ENCODE measurements at places on chromosomes 4 and X.

- DNase-seq, result no peak
These were observed 533.3 kb downstream of the TMA16 start for GRCh38 chr4:164027805-164028204.

GRCh38 chr4:78665216-78665770 lies 110.9 kb upstream of the BMP2K start:
- no peak for DNase-seq

DNA sequence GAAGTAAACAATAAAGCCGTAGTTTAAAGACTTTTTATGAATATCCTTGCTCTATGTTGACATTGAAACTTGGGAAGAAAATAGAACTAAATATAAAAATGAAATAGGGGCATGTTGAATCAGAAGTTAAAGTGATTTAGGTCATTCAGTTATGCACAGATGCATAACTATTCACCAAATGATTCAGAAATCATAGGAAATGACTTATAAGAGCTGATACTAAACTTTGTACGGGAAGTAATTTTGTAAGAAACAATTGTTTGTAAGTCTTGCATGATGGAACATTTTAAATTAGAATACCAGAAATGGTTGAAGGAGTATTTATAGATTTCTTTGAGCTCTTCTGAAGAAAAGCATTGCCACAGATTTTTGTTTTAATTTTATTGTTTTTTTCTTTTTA lies 246.5 kb downstream of the CPE start:
- DNase-seq, result no peak

GRCh38 chr4:97491856-97492255 lies 651.4 kb downstream of the STPG2 start:
- no peak for DNase-seq

- no peak for DNase-seq
These were observed 107.5 kb downstream of the CLNK start for GRCh38 chr4:10577018-10577417.

DNA sequence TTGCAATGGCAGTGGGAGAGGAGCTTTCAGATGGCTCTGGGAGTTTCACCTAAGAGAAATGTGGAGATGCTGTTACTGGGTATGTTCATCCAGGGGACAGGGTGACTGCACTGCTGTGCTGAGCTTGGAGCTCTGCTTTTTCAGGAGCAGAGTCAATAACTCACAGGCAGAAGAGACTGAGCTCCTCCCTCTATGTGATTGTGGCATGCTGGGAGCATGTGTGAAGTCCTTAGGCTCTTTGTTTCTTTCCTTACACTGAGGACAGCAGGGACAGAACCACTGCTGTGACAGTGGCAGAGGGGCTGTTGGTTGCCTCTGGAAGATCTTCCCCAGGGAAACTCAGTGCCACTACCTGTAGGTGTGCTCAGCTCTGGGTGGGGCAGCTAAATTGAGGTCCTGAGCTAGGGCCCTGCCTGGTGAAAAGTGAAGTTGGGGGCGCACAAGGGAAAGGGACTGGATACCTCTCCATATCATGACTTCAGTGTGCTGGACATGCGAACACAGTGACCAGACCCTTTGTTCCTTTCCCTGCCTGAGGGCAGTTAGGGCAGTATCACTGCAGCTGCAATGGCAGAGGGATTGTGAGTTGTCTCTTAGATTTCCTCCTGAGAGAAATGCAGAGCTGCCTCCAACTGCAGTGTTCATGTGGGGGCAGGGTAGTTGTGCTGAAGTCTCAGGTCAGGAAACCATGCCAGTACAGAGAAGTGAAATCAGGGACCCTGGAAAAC lies 156.7 kb downstream of the TENT5D start:
- no peak for DNase-seq

DNA sequence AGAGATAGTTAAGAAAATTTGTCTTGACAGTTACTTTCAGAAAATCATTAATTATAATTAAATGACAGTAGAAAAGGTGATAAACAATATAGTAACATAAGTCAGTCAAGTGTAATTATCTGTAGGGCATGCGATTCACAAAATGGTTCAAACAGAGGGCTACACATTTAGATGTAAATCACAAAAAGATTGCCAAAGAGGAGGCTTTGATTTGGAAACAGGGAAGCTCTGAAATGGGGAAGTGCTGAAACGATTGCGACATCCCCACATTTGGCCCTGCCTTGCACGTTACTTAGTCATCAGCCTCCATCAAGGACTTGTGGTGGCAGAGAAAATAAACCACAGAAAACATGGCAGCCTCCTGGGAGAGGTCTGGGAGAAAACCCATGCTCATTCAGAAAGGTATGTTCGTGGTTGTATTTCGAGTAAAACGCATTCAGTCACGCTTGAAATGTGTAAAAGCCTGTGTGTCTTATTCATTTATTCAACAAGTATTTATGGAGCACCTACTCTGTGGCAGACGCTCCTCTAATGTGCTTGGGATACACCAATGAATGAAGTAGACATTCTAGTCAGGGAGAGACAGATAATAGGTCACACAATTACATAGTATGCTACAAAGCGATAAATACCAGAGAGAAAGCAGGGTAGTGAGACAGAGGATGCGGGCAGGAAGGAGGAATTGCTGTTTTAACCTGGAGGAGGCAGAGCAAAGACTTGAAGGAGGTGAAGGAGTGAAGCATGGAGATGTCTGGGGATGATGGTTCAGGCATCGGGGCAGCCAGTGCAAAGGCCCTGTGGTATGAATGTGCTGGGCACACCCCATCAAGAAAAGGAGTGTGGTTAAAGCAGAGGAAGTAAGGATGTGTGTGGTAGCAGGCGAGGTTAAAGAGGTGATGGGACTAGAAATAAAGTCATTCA lies 7.8 kb downstream of the RBM47 start:
- DNase-seq, result no peak

- no peak for DNase-seq
These were observed 528.6 kb downstream of the ANKRD50 start for GRCh38 chr4:124183926-124184325.

- DNase-seq, result no peak
These were observed 11.3 kb upstream of the CD99 start for GRCh38 chrX:2679534-2680485.

DNA sequence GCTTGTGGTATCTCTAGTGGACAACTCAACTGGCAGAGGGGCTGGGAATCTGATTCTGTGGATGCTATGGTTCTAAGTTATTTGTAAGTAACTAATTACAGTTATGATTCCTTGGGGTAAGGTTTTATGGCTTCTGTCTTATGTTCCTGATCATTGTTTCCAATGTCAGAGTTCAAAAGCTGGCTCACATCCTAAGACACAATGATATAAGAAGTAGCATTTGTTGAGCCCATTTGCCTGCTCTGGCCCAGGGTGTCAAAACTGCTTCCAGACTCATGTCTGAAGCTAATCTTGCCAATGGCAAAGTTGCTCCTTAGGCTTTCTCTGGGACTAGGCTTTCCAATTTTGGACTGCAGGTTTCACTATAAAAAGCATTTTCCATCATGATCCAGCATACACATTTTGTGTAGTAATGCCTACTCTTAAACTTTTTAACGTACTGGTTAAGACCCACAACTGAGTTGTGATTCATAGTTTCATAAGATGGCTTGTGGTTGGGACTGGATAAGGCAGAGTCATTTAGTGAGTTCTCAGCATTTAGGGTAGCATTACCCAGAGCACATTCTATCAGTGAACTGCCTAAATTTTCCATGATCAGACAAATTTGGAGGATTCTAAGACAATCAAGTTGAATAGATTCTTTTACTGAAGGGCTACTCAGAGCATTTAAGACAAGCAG lies 50.0 kb downstream of the CCNI start:
- no peak for DNase-seq

- no peak for DNase-seq
These were observed 21.9 kb upstream of the IGFBP7 start for GRCh38 chr4:57131849-57132742.

DNA sequence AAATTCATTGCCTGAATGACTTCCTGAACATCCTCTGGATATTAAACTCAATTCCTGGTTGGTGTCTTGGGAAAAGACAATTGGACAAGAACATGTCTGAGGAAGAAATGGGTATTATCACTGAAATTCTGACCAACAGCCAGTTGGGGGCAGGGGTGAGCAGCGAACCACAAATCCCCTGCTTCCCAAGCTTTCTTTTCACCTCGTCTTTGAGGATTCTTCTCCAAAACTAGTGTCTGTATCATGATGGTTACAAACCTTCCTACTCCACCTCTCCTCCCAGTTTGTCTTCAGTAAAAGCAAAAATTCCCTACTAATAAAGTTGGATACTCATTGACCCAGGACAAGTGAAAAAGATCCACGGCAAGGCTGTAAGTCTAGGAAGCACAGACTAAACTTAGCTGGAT lies 48.3 kb upstream of the WDR1 start:
- DNase-seq, result no peak

- DNase-seq, result no peak
These were observed 156.4 kb upstream of the PCDH10 start for GRCh38 chr4:132992686-132993085.

GRCh38 chr4:159747983-159748382 lies 645.1 kb downstream of the RAPGEF2 start:
- DNase-seq, result no peak

- DNase-seq, result no peak
These were observed 33.0 kb downstream of the MTHFD2L start for GRCh38 chr4:74190919-74191397.

DNA sequence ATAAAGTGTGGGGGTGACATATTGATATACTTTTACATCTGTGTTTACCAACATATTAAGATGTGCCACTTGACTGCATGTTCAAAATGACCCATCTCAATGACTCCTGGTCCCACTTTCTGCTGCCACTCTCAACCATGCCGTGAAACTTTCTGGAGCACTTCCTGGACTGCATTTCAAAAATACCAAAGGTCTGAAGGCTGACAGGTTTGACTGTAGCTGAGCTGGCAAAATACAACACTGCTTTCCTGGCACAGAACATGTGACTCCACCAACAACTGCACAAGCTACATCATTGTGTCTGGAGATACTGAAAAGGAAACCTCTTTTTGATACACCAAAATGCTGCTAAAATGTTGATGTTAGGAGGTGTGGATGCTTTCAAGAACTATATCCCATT lies 184.8 kb downstream of the UNC5C start:
- no peak for DNase-seq

DNA sequence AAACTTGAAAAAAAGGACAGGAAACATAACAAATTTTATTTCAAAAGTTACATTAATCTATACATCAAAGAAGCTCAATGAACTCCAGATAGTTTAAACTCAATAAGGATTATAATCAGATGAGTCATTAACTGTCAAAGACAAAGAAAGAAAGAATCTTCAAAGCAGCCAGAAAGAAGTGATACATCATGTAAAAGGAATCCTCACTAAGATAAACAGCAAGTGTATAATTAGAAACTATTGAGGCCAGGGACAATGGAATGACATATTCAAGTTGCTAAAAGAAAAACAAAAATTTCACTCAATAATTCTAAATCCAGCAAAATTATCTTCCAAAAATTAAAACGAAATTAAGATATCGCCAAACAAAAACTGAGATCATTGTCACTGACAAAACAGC lies 161.6 kb upstream of the NWD2 start:
- no peak for DNase-seq

DNA sequence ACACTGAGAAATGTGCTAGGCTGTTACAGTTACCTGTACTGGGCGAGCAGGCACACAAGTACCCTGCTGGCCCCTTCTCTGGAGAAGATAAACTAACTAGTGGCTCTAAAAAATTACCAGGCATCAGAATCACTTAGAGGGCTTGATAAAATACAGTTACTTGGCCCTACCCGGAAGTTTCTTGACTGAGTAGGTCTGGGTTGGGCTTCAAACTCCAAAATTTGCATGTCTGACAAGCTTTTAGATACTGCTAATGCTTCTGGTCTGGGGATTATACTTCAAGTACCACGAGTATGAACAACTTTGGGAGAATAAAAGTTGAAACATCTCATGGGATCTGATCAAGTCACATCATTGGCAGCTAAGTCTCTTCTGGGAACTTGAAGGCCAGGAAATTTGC lies 30.8 kb downstream of the CEP135 start:
- no peak for DNase-seq

GRCh38 chr4:10046471-10046870 lies 25.2 kb upstream of the SLC2A9 start:
- no peak for DNase-seq

GRCh38 chr4:124030147-124030546 lies 633.6 kb downstream of the SPRY1 start:
- no peak for DNase-seq

DNA sequence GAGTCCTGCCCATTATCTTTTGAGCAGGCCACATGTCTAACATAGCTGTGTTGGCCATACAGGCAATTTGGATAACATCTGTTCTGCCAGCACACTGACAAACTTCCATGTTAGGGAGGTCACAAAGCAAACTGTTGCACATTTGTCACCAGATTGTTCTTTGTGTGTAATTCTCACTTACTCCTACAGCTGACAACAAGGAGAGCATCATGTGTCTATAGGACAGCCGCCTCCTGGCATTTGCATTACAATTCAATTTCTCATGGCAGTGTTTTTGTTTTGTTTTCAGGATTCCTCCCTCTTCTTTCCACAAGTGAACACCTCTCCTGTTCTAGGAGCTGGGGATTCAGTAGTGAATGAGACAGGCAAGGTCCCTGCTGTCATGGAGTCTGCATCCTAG lies 94.3 kb upstream of the LEF1 start:
- DNase-seq, result no peak

DNA sequence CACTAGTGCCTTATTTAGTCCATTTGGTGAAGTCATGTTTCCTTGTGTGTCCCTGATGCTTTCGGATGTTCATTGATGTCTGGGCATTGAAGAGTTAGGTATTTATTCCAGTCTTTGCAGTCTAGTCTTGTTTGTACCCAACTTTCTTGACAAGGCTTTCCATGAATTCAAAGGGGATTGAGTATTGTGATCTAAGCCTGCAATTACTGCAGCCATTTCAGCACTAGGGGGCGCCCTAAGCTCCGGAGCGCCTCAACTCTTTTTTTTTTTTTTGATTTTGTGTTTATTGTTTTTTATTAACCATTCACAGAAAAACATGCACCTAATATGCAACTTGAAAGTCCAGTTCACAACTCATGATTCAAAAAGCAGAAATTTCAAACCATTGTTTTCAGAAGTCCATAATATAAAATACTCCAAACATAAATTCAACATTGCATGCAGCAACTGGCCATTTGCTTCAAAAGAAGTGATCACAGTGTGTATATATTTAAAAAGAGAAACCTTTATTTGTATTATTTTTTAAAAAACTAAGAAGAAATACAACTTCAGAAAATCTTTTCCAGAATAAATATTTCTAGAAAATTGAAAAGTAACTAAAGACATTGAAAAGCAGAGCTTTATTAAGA lies 59.2 kb downstream of the PTPN13 start:
- DNase-seq, result no peak

Data from activated naive CD4-positive, alpha-beta T cell treated with Interleukin-2 at 50 U/mL for 16 hours (primary cell).